ENCODE measurements at places on chromosomes 4 and X. TPM values are rescaled to one million over a fixed set of nuclear protein-coding genes. Genes with fewer than 3 reads are reported as not detected.

Gene NDP
- 0.17 TPM for total RNA-seq

Gene MAGEE1
- 1.9 TPM for total RNA-seq

Gene PLXNB3
- total RNA-seq = 6.1 TPM

Gene ZXDA
- total RNA-seq = 4.8 TPM

Gene ATP8A1
- 7.0 TPM for total RNA-seq

Gene IL15
- total RNA-seq = 6.5 TPM

Gene FAM47E
- total RNA-seq = 1.3 TPM

Gene SCRG1
- total RNA-seq = 0.29 TPM

Gene TBC1D19
- total RNA-seq = 88.8 TPM

Gene TLR3
- 7.8 TPM for total RNA-seq

Gene FAM236C
- not detected for total RNA-seq

Gene CFAP299
- total RNA-seq = 8.1 TPM

Gene CTAG2
- total RNA-seq = not detected

Gene MAGEC3
- not detected for total RNA-seq

Gene BOD1L1
- total RNA-seq = 30.0 TPM

All from smooth muscle cell of trachea (primary cell).